Activated naive CD4-positive, alpha-beta T cell (primary cell): ENCODE measurements at places on chromosomes 1 and 21.

DNA sequence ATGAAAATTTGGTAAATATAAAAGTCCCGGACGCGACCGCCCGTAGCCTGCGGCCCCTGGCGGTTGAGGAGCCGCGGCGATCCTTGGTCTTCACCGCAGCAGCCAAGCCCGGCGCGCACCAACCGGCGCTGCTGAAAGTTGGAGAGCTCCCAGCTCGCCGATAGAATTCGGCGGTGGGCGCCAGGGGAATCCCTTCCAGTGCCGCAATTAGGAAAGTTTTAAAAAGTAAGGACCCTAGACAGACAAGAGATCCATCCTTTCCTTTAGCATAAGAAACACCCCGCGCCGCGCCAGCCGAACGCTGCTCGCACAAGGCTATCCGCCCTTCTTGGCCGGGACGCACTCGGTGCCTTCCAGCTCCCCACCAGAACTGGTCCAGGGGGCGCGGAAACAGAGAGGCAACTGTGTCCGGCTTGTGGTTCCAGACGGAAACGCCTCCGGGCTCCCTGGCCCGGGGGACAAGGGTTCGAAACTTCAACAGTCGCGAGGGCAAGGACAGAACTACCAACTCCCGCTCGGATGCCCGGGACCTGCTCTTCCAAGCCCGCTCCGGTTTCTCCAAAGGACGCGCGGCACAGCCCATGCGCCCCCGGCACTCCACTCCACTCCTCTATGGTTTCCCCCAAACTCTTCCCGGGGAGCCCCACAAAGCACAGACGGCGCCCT is 1.7 kb downstream of the FAM78B start:
- no peak for DNase-seq

- DNase-seq = no peak
These were observed 66.6 kb upstream of the HAO2 start for GRCh38 chr1:119302011-119302410.

DNA sequence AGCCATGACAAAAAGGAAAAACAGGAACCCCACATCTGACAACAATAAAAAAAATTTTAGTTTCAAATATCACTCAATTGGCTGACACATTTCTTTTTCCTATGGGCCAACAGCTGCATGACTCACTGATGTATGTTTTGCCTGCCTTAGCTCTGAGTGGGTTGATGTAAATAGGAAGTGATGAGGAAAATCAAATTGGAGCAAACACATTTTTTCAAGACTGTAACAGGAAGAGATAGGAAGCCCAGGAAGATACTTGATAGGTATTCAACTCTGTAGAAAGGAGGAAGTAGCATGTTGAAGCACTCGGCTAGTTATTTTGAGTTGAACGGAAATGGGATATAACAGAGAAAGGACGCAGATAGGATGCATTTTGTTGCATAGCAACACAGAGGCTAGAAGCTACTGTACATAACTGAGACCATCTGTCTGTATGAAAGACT is 168.0 kb upstream of the NR5A2 start:
- DNase-seq = no peak

DNA sequence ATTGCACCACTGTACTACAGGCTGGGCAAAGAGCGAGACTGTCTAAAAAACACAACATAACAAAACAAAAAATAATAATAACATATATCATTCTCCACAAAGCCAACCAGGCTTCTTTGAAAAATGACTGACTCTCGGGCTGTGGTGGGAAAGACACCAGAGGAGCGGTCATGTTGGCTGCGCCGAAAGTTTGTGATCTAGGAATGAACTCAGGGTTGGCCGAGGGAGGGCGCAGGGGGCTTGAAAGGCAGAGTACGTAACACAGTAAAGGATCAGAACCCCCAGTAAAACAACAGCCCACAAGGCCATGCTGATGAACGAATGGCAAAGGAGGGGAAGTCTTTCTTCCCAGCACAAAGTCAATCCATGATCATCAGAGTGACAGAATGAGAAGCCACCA is 4.7 kb downstream of the SLC35E2B start:
- no peak for DNase-seq

GRCh38 chr1:225655509-225656258 is 2.8 kb upstream of the ENAH start:
- no peak for DNase-seq

- no peak for DNase-seq
These were observed 368.6 kb downstream of the PTPRC start for GRCh38 chr1:199007423-199007822.

- DNase-seq = no peak
These were observed 14.8 kb upstream of the COL11A1 start for GRCh38 chr1:103122983-103123720.

GRCh38 chr1:247942624-247943023 is 6.0 kb upstream of the OR2L8 start:
- no peak for DNase-seq

DNA sequence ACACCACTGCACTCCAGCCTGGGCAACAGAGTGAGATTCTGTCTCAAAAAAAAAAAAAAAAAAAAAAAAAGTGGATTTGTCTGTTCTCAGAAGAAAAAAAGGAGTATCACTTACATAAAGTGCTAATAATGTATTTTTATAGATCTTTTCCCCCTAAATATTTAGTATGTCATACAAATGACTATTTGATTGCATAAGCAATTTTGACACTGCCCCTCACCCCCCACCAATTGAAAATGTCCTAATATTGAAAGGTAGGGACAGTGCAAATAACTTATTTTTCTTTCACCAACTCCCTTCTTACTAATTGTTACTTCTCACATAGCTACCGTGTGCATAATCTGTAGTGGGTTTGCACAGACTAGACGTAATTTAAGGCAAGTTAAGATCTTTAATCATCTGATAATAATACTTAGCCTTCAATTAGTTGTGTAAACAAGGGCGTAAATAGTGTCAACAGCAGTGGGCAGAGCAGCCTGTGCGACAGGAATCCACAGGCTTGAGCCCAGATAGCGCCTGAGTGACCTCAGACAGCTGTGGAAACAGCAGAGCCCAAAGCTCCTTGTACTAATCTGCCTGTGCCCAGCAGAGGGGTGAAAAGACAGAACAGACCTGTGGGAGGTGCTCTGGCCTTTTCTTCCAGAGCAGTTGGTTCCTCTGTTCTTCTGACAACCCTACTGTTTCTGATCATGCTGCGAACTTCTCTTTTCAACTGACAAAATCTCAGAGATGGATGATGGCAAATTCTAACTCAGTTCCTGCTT is 4.5 kb upstream of the IER5 start:
- DNase-seq = peak; percentile 17

GRCh38 chr1:46114925-46115603 is 17.4 kb downstream of the PIK3R3 start:
- no peak for DNase-seq

DNA sequence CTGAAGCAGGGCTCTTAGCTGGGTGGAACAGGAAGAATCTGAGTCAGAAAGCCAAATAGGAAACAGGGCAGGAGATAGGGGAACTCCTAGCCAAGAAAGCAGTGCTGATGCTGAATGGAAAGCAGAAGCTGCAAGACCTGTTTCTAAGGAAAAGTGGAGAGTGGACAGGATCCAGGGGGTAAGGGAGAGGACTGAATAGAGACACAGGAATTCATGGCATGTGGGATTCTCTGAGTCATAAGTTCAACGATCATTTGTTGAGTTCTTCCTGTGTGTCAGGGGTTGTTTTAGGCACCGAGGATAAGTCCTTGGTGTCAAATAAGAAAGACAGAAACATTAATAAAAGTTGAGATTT is 153.8 kb upstream of the FGGY start:
- DNase-seq = no peak

DNA sequence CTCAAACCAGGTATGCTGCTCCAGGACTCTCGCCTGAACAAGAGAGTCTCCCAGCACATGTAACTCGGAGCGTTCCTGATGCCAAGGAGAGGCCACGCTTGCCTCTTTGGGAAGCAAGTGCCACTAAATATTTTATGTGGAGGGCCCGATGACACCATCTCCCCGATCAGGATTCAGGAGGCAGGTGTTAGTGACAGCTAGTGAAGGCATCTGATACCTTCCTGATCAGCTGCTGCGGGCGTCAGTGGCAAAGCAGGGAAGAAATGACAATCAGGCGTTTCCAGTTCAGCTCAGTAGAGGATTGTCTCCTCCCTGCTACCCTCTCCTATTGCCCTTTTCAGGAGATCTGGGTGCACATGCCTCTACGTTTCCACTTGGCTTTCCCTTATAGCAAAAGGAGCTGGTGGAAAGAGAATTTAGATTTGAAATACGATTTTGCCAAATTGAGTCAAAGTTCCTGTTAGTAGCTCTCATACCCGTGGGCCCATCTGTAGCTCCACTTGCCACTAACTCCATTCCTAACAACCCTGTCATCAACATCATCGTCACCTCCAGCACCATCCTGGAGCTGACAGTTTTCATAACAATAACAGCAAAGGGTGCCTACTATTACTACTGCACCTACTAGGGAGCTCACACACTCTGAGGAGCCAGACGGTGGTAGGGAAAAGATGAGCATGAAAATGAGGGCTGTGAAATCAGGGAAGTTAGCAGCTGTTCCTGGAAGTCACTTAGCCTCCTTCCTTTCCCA is 21.6 kb downstream of the PLXNA2 start:
- DNase-seq = no peak

GRCh38 chr1:116755066-116755465 is 836 bp downstream of the CD2 start:
- DNase-seq = no peak

- no peak for DNase-seq
These were observed 31.9 kb downstream of the MAP10 start for GRCh38 chr1:232837087-232837486.

DNA sequence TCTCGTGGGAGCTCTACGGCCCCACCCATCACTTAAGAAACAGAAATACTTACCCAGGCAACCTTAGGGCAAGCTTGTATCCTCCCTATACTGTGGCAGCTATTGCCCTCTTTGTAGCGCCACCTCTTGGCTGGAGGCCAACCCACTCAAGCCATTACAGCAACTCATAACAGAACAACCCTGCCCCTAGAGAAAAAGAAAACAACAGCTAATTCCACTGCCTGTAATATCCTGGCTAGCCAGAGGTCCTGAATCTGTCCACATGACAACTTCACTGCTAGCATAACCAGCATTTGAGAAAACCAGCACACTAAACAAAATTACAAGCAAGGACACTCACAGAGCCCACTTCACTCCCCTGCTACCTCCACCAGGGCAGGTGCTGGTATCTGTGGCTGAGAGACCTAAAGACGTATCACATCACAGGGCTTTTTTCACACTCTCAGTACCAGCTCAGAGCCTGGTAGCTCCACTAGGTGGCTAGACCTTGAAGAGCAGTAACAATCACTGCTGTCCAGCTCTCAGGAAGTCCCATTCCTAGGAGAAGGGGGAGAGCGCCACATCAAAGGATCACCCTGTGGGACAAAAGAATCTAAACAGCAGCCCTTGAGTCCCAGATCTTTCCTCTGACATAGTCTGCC is 14.5 kb upstream of the MX1 start:
- DNase-seq = no peak

DNA sequence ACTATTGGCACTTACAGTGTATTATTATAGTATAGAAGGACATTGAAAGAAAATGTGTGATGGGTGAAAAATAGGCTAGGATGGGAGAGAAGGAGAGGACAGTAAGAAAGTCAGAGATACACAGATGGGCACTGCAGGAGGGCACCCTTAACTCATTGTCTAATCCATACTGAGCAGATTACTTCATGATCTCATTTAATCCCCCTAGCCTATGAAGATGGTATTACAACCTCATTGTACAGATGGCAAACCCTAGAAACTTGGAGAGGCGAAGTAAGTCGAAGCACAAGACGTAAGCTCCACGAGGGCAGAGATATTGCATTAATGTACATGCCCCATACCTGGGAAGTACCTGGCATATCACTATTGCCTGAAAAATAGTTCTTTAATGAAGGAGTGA is 346.9 kb upstream of the DAB1 start:
- no peak for DNase-seq

- DNase-seq = no peak
These were observed 25.0 kb upstream of the RD3 start for GRCh38 chr1:211517006-211517405.

GRCh38 chr1:37325010-37325409 is 149.4 kb upstream of the ZC3H12A start:
- DNase-seq = no peak

DNA sequence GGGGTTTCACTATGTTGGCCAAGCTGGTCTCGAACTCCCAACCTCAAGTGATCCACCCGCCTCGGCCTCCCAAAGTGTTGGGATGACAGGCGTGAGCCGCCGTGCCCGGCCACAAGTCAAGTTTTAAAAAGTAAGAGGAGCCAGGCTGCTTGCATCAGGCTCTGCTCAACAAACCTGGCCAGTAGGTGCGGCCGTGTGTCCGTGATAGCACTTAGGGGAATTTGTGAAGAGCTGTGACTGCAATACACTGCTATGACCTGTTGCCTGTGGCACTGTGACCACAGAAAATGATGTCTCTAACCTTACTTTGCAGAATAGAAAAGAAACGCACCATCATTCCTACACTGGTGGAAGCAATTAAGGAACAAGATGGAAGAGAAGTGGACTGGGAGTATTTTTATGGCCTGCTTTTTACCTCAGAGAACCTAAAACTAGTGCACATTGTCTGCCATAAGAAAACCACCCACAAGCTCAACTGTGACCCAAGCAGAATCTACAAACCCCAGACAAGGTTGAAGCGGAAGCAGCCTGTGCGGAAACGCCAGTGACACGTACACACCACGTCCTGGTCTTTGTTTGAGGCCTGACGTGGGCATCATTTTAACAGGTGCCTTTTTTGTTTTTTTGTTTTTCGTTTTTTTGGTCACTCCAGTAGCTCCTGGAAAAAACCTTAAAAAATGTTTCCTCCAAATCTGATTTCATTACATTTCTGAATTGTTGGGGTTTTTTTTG is 16.7 kb downstream of the C1orf174 start:
- no peak for DNase-seq

DNA sequence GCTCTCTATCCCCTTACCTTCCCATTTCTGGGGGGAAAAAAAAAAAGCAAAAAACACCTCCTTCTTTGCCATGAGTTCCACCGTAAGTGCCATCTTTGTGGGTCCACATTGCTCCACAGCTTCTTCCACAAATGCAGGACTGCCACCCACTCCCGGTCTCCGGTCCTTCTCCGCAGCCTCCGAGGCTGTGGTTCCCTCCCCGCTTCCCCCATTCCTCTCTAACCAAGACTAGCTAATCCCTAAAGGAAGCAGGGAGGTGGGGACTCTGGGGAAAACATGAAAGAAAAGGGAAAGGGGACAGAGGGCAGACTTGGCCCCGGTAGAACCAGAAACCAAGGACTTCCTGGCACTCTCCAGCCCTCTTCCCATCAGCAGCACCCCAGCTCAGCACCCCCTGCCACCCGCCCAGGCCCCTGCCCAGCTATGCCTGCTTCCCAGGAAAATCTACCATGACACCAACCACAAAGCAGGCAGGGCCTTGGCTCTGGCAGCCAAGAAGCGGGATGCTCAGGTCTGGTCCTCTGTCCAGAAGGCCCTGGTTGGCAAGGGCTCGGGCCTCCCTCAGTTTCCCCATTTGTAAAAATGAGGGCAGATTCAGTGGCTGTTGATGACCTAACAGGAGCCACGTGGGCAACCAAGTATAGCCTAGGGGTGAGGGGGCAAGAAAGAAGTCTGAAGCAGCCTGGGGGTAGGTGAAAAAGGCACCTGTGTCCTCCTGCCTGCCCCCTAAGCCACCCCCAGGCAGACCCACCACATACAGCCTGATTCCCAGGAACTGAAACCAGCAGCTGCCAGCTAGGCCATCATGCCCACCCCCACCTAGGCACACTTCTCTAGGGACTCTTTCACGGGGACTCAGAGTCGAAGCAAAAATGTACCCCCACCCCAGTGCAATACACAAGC is 2.5 kb downstream of the EPHA2 start:
- no peak for DNase-seq
